ENCODE measurements at places on chromosomes 4 and X.

- DNase-seq: no peak
These were observed 761.5 kb upstream of the GRIA3 start for GRCh38 chrX:122422547-122422946.

GRCh38 chrX:24759786-24760185, 66.1 kb downstream of the POLA1 start:
- DNase-seq: no peak

GRCh38 chr4:20106921-20107320, 144.8 kb upstream of the SLIT2 start:
- DNase-seq: no peak

DNA sequence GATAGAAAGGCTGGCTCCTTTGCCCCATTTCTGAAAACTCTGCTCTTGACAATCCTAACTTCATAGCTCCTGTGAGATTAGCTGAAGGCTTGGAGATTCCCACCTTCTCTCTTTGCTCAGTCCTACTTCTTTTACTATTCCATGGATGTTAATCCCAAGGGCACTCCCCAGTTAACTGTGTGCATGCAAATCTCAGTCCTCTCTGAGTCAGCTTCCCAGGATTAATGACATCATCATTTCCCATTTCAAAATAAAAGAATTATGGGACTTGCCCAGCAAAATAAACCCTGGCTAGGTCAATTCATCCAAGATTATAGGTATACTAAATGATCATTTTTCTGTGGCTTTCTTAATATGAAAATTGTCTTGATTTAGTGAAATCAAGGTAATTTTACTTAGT, 328.6 kb upstream of the NR3C2 start:
- DNase-seq: no peak

DNA sequence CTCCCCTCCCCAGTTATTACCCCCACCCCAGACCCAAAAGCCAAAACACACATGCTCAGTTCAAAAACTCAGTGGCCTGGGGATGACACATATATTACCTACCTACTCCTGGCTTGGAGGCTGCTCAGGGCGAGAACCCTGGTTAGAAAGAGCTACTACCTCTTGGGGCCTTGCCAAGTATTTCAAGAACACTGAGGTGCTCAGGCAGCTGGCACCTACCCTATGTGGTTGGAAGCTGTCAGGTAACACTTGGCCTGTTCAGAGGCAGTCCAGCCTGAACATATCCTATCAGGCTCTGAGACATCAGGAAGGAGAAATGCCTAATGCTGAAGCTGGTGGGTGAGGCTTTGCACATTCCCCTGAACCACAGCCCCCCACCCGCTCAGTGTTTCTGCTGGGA, 4.9 kb downstream of the BCAP31 start:
- no peak for DNase-seq

Data from psoas muscle (tissue), 8 donors.